NCI-H2081 (cell line): ENCODE measurements at places on chromosomes 12 and 14.

GRCh38 chr12:48814262-48815125 lies 3.8 kb upstream of the CACNB3 start:
- peak; percentile 45 for DNase-seq

- peak; percentile 8 for DNase-seq
Measured at GRCh38 chr14:21136024-21136423, 19.8 kb downstream of the OR5AU1 start.

GRCh38 chr14:65840118-65840751 lies 427.7 kb downstream of the FUT8 start:
- DNase-seq: peak; percentile 35

DNA sequence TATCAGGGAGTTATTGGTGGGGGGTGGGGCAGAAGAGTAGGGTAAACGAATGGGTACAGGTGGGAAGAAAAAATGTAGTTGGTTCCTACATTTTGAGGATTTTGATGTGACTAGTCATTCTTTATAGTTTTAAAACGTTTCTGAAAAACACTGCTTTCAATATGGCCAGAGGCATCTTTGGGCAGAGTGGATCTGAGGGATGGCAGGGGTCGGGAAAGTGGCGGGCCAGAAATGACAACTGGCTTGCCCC lies 527 bp upstream of the ATP23 start:
- no peak for DNase-seq

- no peak for DNase-seq
Measured at GRCh38 chr12:28253161-28253641, 62.9 kb downstream of the CCDC91 start.

- no peak for DNase-seq
Measured at GRCh38 chr12:68350753-68351152, 18.6 kb upstream of the MDM1 start.

GRCh38 chr12:12221560-12221959 lies 45.3 kb downstream of the LRP6 start:
- no peak for DNase-seq

GRCh38 chr12:111405859-111406473 lies at the start of gene SH2B3:
SH2B3 (plus strand) TSS chr12:111405923; CDS start chr12:111418146, 12,223 bp downstream.
- DNase-seq: peak; percentile 65

DNA sequence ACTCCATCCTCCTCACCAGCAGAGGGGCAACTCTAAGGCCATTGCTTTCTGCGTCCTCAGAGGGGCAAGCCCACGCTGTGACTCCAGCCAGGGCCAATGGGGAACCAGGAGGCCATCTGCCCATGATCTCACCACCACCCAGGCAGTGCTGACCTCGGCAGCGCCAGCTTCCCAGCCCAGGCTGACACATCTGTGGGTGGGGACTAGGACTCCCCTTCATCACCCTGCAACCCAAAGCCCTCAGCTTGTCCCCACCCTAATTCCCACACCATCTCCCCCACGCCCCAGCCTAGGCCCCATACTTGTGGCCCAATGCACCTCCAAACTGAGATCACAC lies 58.6 kb downstream of the VWF start:
- DNase-seq: no peak

GRCh38 chr14:72420749-72421474 lies 473.0 kb downstream of the DPF3 start:
- DNase-seq: peak; percentile 22

DNA sequence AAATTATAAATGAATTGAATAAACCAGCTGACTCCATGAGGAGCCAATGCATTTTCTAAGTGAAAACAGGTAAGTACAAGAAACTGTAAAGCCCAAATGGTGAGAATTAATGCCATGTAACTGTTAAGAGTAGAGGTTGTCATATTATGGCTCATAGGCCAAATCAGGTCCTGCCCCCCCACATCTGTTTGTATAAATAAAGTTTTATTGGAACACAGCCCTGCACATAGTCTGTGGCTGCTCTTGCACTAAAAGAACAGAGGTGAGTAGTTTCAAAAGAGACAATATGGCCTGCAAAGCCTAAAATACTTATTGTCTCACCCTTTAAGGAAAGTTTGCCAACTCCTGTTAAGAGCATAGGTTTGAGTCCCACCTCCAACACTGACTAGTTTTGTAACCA lies 140.5 kb upstream of the SRRM4 start:
- DNase-seq: no peak

DNA sequence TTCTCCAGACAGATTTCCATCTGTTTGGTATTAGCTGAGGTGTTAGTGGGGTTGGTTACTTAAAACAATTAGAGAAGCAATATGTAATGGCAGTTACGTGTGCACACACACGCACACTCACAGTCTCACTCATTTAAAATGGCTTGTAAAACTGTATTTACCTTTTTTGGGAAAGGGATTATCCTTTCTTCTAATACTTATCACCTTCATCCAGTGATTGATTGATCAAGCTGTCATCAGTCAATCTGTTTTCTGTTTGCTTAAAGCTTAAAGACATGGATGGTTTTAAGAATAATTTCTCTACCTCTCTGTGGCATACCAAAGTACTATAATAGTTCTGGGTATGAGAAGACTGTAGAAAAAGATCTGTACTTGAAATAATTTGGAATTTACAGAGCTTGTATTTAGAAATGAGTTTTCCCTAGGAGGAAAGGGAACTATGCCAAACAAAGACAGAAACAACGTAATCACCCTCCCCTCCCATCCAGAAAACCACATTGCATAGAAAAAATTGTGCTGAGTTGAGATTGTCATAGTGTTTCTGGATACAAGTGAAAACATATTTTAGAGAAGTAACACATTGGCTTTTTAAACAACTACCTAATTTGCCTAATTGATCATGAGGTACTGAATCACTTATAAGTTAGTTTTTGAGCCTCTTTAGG lies 455.8 kb downstream of the PCNX1 start:
- no peak for DNase-seq

- DNase-seq: no peak
Measured at GRCh38 chr14:34081101-34081575, 130.3 kb upstream of the EGLN3 start.

- peak; percentile 99 for DNase-seq
Measured at GRCh38 chr14:105481886-105482457, 4.7 kb upstream of the CRIP1 start.

- DNase-seq: no peak
Measured at GRCh38 chr12:15769586-15769985, 19.6 kb downstream of the EPS8 start.

GRCh38 chr12:110266980-110267620 lies 13.9 kb upstream of the ATP2A2 start:
- DNase-seq: peak; percentile 87

- no peak for DNase-seq
Measured at GRCh38 chr14:105066240-105067071, 1.2 kb upstream of the GPR132 start.

- DNase-seq: no peak
Measured at GRCh38 chr12:120095331-120095730, 21.2 kb downstream of the RAB35 start.

DNA sequence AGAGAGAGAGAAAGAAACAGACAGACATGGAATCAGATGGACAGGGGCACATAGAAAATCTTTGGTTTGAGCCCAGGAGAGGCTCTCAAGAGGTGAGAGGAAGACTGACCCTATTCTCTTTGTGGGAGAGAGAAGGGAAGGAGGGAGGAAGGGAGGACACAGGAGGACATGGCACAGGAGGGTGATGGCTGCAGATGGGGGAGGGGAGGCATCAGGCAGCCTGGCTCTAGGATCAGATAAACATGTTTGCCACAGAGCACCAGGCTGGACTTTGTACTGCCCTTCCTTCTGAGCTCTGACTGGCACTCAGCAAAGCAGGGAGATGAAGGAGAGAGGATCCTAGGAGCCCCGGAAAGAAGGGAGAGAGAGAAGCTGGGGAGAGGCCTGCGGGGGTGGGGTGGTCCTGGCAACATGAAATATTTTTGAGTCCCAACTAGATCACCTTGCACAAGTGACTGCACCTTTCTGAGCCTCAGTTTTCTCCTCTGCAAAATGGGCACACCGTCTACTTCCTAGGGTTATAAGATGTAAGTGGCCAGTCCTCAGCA lies 6.1 kb downstream of the HNF1A start:
- no peak for DNase-seq

GRCh38 chr12:78562368-78563205 lies 302.0 kb upstream of the SYT1 start:
- peak; percentile 62 for DNase-seq

- DNase-seq: no peak
Measured at GRCh38 chr12:114174326-114174725, 208.2 kb upstream of the RBM19 start.

- DNase-seq: no peak
Measured at GRCh38 chr14:45091710-45092109, 7.8 kb downstream of the PRPF39 start.

DNA sequence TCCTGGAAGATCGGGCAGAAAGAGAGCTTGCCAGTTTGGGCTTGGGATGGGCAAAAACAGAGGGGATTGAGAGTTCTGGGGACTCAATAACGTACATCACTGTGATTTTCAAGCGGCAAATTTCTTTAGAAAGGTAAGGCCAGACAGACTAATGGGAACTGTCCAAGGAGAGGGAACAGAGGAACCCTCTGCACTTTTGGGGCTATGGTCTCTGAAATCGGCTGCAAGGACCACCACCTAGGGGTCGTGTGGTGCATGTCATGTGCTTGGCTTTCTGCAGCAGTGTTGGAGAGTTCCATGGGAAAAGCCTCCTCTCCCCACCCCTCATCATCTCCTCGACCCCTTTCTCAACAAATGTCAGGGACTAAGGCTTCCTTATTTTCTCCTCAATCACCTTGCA lies 79.6 kb downstream of the PPM1A start:
- peak; percentile 13 for DNase-seq

DNA sequence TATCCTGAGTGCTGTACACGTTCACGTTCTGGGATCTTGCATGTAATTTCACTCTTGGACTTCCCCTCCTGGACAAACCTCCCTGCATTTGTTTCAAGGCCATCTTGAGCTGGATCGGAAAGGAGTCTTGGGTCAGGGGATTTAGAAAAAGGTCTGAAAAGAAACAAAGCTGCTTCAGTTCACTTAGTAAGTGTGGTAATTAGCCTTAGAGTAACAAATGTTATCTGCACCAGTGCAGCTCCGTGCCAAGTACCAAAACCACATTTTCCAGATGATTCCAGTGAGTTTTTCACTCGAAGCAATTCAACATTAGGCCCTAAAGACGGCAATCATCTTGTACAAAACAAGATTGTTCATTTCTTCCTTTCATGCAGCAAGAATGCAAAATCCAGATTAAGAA lies 39.4 kb upstream of the ATXN2 start:
- DNase-seq: no peak
